Stimulated activated CD4-positive, alpha-beta T cell treated with anti-CD3 and anti-CD28 coated beads, Interleukin-1b, Interleukin-23, amount 100 ng/mL, for 48 hours (primary cell): ENCODE measurements at places on chromosomes 6 and 20.

- peak; percentile 53 for DNase-seq
These were observed 31.4 kb downstream of the PRDM1 start for GRCh38 chr6:106117579-106117978.

GRCh38 chr6:13147376-13147775 is 181.0 kb downstream of the TBC1D7 start:
- no peak for DNase-seq

GRCh38 chr6:52536424-52536916 is 40.4 kb downstream of the TRAM2 start:
- DNase-seq = no peak

DNA sequence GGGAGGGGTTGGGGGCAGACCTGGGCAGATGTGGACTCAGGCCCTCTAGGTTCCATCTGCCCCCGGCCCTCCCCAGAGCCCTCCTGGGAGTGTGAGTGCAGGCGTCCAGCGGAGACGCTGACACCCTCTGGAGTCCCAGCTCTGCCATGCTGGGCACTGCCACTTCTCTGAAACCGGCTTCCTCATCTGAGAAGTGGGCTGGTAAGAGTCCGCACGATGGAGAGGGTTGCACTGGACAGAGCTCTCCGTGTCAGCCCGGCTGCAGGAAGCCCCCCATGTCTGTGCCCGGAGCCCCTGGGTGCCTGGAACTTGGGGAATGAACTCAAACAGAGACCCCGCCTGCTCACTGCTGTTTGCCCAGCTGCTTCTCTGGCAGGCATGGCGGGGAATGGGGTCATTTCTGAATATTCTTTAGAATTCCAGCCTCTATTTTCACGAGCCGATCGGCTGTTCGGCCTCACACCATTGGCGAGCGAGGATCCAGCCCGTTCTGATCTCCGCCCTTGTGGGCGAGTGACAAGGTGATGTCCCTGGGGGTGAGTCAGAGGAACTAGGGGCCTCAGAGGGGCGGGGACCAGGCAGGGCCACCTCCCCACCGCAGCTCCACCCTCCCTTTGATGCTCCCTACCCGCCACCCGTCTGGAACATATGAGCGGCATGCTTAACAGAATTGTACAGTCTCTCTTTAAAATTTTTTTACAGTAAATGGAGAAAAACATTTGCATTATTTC is 47.8 kb upstream of the GATA5 start:
- peak; percentile 87 for DNase-seq

DNA sequence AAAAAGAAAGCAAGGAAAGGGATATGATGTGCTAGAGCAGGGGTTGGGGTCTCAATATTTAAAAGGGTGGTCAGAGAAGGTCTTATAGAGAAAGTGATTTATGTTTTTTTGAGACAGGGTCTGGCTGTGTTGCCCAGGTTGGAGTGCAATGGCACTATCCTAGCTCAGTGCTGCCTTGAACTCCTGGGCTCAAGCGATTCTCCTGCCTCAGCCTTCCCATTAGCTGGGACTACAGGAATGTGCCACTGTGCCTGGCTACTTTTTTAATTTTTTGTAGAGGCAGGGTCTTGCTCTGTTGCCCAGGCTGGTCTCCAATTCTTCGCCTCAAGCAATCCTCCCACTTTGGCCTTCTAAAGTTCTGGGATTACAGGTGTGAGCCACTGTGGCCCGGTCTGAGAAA is 433.3 kb downstream of the CDC5L start:
- no peak for DNase-seq

GRCh38 chr20:7155794-7156193 is 388.3 kb downstream of the BMP2 start:
- DNase-seq = no peak

GRCh38 chr20:34946661-34947060 is 8.9 kb downstream of the GSS start:
- DNase-seq = no peak

DNA sequence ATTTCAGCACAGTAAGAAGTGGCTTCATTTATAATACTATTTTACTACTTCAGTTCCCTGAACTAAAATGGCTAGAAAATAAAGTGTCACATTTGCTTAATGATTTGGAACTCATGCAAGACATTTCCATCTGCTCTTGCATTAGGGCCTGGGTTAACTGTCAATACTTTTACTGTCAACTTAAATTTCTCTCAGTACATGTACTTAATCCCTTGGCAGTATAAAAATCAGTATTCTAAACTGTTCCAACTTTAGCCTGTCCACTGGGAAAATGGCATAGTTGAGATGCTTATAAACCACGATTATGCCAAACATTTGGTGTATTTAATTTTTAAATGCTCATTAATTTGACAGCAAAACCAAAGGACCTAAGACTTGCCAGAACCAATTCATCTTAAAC is 154.5 kb downstream of the ASCC3 start:
- no peak for DNase-seq

GRCh38 chr20:34473262-34473883 is 42.8 kb upstream of the DYNLRB1 start:
- DNase-seq = peak; percentile 19

DNA sequence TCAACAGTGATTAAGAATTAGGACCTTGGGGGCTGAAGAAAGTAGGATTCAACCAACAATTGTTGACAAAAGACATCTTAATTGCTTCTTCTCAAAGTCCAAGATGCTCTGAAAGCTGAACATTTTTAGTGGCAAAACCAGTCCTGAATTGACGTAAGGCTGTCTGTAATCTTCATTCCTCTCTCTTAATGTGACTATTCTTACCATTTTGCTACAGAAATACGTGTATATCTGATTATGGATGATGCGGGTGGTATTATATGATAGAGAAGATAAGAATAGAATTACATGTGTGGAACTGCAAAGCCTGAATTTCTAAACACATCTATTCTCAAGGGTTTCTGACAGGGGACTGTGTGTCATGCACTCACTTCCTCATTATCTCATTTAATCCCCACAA is 130.3 kb upstream of the SASH1 start:
- DNase-seq = no peak

GRCh38 chr6:135062735-135063134 is 8.1 kb upstream of the HBS1L start:
- no peak for DNase-seq

DNA sequence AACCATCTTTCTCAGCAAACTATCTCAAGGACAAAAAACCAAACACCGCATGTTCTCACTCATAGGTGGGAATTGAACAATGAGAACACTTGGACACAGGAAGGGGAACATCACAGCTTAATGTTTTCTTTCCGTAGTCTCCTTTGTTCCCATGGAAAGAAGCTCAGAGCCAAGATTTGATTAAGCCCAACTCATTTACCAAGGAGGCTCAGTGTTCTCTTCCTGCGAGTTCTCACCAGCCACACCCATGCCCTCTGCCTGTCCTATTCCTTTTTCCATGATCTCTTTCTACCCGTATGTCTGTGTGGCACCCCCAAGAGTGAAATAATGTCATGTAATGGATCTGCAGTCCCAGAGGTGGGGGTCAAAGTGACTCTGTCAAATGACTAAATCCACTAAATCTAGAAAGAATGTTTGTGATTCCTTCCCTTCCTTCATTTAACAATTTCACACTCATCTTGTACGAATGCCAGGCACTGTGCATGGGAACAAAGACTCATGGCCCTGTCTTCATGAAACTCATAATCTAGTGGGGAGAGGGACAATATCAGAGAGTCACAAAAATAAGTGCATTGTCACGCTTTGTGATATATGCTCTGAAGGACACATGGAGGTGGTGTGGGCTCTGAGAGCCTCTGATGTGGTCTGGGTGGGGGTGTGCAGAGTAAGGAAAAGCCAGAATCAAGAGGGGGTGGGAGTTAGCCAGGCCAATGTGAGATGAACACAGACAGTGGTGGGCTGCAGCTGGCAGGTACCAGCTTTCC is 292.1 kb downstream of the CDC5L start:
- no peak for DNase-seq
